Fibroblast of the conjunctiva (primary cell): ENCODE measurements at places on chromosomes 6 and 20.

- DNase-seq, result no peak
Observed at GRCh38 chr6:43976706-43977403, 150.4 kb downstream of the MRPL14 start.

GRCh38 chr6:3264356-3264755 is 5.6 kb downstream of the PSMG4 start:
- DNase-seq, result no peak

DNA sequence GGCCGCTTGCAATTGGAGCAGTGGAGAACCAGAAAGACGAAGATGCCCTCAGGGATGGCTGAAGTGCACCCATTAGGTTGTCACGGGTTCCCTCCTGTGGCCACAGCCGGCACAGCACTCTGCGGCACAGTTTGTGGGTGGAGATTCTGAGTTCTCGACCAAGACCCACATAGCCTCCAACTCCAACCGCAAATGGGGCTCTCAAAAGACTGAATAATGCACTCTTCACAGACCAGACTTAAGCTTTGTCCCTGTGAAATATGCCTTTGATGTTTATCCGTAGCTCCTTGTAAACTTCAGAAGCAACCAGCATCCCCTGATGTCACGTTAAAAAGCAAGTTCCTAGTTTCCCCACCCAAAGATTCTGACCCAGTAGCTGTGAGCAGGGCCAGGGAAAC is 934 bp upstream of the CST9 start:
- DNase-seq, result peak; percentile 62

DNA sequence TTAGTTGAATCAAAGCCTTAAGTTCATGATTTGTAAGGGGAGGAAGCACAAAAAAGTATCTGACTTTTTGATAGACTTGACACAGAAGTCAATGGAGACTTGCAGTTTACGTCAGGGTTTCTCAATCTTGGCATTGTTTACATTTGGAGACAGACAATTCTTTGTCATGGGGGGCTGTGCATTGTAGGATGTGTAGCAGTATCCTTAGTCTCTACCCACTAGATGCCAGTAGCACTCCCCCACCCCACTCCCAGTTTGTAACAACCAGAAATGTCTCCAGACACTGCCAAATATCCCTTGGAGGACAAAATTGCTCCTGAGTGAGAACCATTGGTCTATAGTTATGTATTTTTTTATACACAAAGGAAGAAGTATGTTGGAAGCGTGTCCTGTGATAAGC is 434.1 kb downstream of the RFPL4B start:
- DNase-seq, result peak; percentile 10

- DNase-seq, result peak; percentile 36
Observed at GRCh38 chr6:25889877-25890853, 16.1 kb upstream of the SLC17A3 start.

DNA sequence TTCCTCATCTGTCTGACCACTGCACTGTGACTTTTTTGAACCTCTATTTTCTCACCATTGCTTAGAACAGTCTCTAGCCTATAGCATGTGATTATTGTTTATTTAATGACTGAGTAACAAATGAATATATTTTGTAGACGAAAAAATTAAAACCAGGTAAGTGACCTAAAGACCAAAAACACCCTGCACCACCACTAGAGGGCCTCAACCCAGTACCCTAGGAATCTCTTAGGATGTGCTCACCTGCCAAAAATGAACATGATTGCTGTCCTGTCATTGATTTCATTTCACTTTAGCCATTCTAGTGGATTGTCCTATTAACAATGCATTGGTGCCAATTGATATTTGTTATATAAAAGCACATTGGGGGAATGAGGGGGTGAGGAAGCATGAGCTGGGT is 199.1 kb downstream of the COL9A1 start:
- no peak for DNase-seq

DNA sequence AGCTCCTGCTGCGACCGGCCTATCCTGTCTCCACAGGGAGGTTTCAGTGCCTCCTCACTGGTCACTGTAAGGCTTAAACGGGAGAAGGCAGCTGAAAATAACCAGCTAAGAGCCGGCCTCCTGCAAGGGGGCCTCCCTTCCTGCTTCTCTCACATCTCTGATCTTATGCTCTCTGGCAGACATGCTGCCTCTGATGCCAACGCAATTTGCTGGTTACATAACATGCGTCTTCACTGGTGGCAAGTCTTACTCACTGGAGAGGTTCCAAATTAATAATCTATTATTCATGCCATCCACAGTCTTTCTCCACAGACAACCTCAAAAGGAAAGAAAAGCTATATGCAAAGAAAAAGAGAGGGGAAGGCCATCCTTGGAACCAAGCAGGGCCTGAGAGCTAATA is 91.8 kb upstream of the LRFN2 start:
- DNase-seq, result no peak

DNA sequence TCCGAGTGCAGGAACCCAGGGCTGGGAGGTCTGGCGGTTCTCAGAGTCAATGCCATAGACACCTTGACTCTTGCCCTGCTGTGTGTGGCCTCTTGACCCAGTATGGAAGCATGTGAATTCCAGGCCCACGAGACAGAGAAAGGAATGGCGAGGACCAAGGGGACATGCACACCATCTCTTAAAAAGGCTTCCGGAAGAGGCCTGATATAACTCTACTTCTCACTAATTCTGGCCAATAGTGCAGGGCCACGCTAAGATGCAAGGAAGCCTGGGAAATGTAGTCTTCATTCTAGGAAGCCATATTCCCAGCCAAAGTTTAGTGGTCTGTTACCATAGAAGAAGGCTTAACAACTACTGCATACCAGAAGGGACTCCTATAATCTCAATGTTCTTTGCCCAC is 177.0 kb upstream of the KCNG1 start:
- DNase-seq, result no peak

GRCh38 chr6:7590918-7591302 is 912 bp downstream of the SNRNP48 start:
- DNase-seq, result no peak

DNA sequence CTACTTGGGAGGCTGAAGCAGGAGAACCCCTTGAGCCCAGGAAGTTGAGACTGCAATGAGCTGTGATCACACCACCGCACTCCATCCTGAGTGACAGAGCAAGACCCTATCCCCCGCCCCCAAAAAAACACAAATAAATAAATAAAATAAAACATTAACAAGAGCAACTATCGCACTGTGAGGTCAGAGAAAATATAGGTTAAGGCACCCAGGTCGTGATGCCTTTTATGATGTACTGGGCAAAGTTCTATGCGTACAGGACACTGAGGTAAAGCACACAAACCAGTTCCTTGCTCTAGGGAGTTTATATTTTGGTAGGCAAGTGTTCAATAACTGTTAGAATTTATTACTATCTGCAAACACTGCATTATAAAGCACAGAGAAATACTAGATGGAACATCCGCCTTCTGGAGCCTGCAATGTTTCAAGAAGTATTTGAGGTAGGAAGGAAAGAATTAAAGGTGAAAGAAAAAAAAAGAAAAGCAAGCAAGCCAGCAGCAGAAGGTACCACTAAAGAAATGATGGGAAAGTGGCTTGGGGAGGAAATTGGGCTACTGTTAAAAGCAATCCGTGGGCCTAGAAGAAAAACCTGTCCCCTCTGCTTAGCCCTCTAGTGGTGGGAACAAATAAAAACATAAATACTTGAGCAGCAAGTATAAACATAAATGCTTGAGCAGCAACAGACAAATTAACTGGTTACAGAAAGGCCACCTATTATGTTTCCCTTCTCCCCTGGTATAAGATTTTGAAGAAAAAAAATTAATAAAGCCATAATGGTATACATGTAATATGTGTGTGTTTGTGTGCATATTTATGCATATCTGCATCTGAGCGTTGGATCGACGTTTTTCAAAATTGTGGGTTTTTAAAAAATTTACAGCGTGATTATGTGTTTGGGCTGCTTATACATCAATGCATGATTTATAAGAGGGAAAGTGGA is 128.0 kb downstream of the PHACTR1 start:
- no peak for DNase-seq

GRCh38 chr6:43970068-43970912 is 157.0 kb downstream of the MRPL14 start:
- DNase-seq, result no peak
